ENCODE measurements at places on chromosomes 5 and 9.

- no peak for DNase-seq
Measured at GRCh38 chr5:56356121-56356835, 123.1 kb upstream of the ANKRD55 start.

DNA sequence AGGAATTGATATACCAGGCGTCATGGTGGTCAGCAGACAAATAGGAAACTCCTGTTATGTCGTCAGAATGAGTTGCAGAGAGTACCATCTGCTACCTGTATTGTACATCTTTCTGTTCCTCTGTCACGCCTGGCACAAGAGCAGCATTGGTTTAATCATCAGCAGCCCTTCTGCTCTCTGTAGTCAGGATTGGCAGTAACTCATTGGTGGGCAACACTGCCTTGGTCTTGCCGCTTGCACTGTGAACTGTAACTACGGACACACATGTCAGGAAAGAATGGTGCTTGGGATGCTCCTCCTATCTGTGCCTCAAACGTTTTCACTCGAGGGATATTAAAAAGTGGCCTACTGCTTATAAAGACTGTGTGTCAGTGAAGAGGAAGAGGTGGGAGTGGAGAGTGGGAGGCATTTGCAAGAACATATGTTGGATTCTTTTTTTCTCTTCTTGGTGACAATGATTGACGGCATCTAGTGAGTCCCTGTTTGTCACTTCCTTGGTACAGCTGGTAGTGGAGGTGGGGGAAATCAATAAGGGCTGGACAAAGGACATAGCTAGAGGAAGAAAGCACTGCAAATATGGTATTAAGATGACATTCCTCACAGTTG is 76.6 kb downstream of the F2RL2 start:
- no peak for DNase-seq

DNA sequence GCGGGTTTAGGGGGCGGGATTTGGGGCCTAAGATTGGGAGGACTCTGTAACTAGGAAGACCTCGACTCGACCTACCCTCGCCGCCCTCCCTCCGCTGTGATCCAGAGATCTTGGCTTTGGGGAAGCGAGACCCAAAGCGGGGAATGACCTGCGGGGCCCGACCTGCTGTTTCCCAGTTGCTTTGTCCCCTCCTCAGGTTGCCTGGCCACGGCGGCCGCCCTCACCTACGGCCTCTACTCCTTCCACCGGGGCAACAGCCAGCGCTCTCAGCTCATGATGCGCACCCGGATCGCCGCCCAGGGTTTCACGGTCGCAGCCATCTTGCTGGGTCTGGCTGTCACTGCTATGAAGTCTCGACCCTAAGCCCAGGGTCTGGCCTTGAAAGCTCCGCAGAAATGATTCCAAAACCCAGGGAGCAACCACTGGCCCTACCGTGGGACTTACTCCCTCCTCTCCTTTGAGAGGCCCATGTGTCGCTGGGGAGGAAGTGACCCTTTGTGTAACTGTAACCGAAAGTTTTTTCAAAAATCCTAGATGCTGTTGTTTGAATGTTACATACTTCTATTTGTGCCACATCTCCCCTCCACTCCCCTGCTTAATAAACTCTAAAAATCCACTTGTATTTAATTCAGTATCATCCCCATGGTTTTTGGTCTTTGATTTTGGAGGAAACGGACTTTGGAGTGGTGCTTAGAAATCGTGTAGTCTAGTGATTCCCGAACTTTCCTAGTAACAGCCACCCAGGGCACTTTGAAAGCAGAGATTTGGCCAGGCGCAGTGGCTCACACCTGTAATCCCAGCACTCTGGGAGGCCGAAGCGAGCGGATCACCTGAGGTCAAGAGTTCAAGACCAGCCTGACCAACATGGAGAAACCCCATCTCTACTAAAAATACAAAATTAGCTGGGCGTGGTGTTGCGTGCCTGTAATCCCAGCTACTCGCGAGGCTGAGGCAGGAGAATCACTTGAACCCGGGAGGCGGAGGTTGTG is 878 bp downstream of the HIGD2A start:
- DNase-seq, result peak; percentile 63

GRCh38 chr9:40926404-40927259 is 201.8 kb downstream of the FOXD4L6 start:
- no peak for DNase-seq

DNA sequence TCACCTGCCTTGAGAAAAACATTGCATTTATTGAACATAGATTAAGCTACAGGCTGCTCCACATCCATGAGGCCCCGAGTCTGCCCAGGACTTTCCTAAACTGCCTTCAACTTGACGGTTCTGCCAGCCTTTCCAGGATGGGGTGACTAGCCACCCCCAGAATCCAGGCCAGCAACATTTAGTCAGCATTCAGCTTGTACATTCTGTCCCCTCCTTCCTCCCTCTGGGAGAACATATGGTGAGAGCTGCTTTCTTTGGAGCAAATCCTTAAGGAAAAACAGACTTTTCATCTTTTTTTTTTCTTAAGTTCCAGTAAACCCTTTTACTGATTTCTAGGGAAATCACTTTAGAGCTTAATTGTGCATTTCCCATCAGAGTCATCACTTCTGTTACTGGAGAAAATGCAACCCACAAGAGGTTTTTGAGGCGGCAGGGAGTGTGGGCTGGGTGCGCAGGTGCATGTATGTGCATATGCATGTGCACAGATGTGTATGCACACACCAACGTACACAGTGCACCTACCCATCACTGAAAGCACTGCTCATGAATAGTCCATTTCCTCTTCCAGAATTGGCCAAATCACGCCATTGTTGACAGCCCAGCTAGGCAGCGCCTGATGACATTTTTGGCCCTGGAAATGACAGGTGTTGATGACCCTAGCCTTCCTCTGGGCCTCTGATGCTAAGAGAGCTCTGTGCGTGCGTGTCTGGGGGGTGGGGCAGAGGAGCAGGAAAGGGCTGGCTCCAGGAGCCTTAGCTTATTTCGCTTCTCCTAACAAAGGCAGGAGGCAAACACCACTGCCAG is 145.6 kb downstream of the HSD17B3 start:
- DNase-seq, result peak; percentile 19

DNA sequence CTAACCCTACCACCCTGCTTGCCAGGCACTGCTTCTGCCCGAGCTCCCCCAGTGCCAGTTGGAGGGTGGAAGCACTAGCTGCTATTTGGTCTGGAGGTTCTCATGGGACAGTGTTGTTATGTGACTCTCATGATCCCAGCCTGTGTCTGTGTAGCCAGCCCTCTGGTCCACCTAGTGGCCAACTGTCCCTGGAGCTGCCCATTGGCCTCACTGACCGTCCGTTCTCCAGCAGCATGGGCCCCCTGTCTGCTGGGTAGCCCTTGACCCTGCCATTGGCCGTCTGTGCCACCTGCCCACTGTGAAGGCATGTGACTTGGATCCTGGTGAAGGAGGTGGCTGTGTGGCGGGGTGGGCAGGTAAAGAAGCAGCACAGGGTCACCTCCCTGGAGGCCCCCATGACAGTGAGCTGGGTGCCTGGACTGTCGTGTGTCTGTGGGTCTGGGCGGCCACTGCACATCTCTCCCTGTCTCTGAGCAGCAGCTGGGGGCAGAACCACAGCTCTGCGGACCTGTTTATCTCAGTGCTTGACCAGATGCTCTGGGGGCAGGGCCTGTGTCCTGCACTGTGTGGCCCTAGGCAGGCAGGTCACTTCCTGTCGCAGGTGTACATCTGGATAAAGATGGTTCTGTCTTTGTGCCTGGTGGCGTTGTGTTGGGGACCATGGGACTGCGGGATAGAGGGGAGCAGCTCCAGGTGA is 11.4 kb downstream of the PHF2 start:
- DNase-seq, result no peak

All from NCI-H2171 treated with DMSO at 0.1 percent for 48 hours (cell line).